ENCODE measurements at places on chromosomes 3 and 15.
A peak's percentile ranks its signal among the peaks of the same experiment; 100 is the strongest.

- no peak for DNase-seq
Measured at GRCh38 chr15:57370929-57371328, 5.4 kb upstream of the CGNL1 start.

- peak; percentile 61 for DNase-seq
Measured at GRCh38 chr3:33277193-33277882, at the start of gene FBXL2. Gene FBXL2, plus strand, starts transcription at chr3:33277442. Its CDS starts 71 bp downstream, at chr3:33277513.

DNA sequence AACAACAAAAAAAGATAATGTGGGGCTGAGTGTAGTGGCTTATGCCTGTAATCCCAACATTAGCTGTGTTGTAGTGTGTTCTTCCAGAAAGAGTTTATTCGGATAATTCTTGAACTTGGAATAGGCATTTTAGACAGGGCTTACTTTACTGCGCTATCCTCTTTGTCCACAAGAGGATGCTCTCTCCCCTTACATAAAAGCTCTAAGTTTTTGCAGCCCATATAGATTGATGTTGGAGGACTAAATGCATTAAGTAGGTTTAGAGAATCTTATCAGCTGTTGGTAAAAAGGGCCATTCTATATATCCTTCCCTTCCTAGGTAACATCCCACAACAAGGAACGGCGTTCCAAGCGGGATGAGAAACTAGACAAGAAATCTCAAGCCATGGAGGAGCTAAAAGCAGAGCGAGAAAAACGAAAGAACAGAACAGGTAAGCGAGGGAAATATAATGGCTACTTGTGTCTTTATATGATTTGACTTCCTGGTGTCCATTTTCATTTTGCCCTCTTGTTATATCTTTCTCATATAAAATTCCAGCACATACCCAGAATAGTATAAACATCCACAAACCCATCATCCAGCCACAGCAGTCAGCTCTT is 27.8 kb upstream of the ITPKA start:
- peak; percentile 48 for DNase-seq

GRCh38 chr3:139774560-139775302 is 97.0 kb upstream of the NMNAT3 start:
- DNase-seq = peak; percentile 28
